Osteoblast (primary cell): ENCODE measurements at places on chromosomes 12 and 14. TPM values are rescaled to one million over a fixed set of nuclear protein-coding genes. Genes with fewer than 3 reads are reported as not detected.

- DNase-seq = peak; percentile 68
These were observed 8.5 kb downstream of the VASH1 start for GRCh38 chr14:76769636-76770292.

DNA sequence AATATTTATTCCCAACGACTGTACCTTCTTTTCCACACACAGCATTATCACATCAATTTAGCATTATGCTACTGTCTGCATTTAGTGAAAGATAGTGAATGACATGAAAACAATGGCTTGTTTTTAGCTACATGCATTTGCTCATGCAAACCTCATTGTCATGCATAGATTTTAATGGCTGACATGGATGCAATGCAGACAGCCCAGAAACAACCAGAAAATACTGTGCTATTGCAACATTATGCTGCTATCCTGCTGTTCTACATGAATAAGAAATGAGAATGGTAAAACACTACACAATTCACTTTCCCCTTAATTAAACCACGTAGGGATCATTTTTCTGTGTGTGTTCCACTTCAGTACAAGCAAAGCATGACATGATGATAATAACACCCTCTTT is 90.8 kb downstream of the LIN7A start:
- no peak for DNase-seq

- DNase-seq = peak; percentile 85
These were observed 18.5 kb downstream of the NCOR2 start for GRCh38 chr12:124548854-124549378.

DNA sequence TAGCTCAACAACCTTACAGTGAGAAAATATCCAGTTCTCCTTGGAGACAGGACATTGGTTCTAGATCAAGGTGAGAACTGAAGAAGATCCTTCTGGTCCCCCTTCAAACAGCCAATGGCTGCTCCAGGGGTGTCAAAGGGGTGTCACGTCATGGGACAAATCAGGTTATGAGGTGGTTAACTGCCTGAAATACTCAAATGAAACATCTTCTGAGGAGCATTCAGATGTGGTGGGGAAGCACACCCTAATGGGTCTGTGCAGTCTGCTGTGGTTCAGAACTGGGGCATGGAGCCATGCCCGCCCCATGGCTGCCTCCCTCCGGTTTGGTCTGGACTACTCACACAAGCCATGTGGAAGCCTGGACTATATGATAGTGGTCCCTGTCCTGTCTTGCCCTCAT is 52.4 kb upstream of the PARP11 start:
- no peak for DNase-seq

GRCh38 chr12:11709513-11709912 is 60.0 kb downstream of the ETV6 start:
- no peak for DNase-seq

GRCh38 chr14:33493990-33494389 is 456.9 kb downstream of the EGLN3 start:
- DNase-seq = no peak

DNA sequence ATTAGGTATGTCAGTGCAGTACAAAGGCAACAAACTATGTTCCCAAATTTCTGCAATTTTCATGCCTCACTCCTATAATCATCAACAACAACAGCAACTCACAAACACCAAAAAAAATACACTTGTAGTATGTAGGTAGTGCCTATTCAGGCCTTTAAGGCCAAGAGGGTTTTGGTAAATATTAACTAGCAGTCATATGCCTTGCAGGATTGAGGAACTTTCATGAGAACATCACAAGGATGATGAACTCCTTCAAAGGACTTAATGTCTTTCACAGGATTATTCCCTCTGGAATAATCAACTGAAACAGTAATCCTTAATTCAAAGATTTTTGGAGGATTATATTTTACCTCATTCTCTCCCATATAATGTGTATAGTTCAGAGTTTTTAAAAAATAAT is 293.8 kb downstream of the NOVA1 start:
- no peak for DNase-seq

DNA sequence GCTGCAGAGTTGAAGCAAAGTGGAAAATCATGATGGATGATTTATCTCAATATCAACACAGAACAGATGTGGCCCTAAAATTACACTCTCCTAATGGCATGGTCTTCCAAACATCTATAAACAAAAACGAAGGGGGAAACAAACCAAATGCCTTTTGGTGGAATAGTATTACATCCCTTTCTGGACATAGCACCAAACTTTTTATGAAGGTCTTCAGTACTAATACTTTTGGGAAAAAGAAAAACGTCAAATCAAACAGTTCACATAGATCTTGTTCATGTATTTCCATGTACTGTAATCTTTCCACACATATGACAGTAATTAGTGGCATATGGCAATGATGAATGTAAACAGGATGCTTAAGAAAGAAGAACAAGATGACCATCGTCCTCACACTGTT is 22.9 kb upstream of the ANAPC7 start:
- DNase-seq = no peak

The CARMIL3 gene
- total RNA-seq = not detected in 2 replicates

GRCh38 chr12:52004042-52004648 is 2.6 kb upstream of the TAMALIN start:
- DNase-seq = peak; percentile 94

DNA sequence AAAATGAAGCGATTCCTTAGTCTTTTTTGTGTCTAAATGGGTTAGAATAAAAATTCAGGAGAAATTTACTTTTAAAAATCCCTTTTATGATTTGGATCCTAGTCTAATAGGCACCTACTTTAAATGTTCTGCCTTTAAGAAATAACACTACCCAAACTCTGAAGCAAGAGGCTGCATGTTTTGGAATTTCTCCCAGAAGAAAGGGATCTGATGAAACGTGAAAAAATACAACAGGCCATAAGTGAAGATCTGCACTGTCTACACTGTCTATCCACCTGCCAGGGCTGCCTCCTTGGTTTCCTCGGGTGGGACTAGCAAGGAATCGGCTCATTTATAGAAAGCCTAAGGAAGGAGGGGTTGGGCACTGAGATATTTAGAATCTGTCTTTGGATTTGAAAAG is 22.1 kb downstream of the ACVR1B start:
- DNase-seq = no peak

The FOXM1 gene
- total RNA-seq = 3.3 and 4.7 TPM in 2 replicates

DNA sequence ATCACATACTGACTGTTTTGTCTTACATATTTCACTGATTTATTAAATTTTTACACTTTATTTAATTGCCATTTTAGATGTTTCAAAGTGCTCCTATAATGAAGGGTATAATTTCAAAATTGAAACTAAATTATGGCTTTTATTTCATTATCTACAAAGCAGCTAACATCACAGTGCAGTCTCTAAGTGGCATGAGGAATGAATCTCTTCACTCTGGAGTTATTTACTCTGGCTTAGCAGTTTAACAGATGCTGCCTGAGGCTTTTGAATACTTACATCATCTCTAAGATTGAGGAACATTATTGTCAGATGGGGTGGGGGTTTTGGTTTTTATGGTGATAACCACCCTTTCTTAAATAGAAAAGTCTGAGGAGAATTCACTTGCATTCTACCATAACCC is 386.4 kb downstream of the TRHDE start:
- peak; percentile 17 for DNase-seq

The BIN2 gene
- total RNA-seq = under 0.01 TPM in 1 of 2 replicates, not detected in the other

The KRT82 gene
- total RNA-seq = not detected in 2 replicates

GRCh38 chr12:103470664-103471063 is 25.1 kb downstream of the C12orf42 start:
- DNase-seq = no peak
